Naive thymus-derived CD4-positive, alpha-beta T cell (primary cell): ENCODE measurements at places on chromosomes 6 and 20.

DNA sequence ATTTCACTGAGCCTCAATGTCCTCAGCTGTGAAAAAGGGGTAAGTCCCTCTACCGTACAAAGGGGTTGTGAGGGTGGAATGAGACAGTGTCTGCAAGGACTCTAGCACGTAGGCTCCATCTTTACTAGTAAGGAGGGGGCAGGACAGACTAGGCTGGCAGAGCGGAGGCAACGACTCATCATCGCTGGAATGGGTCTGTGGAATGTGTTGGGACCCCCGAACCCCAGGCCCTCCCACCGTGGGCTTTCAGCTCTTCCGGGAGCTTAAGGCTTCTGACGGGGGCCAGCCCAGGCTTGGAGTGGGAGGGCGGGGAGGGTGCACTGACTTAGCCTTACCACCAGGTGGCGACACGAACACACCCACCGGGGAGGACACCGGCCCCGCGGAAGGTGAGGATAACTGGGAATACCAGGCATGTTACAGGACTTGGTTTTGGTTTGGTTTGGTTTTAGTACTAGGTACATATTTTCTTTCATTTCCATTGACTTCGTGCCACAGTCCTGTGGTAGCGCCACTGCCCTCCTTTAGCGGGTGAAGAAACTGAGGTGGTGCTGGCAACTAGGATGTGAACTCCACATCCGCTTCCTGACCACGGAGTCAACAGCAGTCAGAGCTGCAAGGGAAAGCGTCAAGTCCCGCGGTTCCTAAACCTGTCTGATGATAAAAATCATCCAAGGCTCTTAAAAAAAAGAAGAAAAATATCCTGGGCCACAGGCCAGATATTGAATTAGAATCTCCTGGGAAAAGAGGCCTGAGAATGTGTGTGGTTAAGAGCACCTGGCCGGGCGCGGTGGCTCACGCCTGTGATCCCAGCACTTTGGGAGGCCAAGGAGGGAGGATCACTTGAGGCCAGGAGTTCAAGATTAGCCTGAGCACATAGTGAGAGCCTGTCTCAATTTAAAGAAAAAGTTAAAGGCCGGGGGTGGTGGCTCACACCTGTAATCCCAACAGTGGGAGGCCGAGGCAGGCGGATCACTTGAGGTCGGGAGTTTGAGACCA lies 10.3 kb upstream of the TULP1 start:
- H3K27ac ChIP-seq, result peak overlapping the region; percentile 53
- peaks cover 9% of the 10 kb centered on the region for H3K4me1 ChIP-seq
- DNase-seq, result peak; percentile 72
- no peak overlapping the region for H3K4me3 ChIP-seq
- H3K36me3 ChIP-seq, result no peaks in the 10 kb centered on the region

DNA sequence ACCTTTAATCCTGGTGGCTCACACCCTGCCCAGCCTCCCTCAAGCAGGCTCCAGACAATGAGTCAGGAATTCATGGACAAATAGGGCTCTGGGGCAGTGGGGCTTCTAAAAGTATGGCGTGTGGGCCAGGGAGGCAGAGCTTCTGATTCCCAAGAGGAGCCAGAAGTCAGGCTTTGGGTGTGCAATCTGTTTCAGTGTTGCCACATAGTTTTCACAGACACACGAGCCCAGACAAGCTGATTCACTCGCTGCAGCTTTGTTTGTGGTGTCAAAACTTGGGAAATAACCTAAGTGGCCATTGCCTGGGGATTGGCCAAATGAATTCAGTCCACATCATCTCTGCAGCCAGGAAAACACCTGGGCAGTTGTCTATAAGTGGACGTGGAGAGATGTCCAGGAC lies 9.2 kb downstream of the PEDS1 start:
- peaks cover 24% of the 10 kb centered on the region for H3K4me1 ChIP-seq
- DNase-seq, result no peak
- no peaks in the 10 kb centered on the region for H3K27me3 ChIP-seq
- no peak overlapping the region for H3K27ac ChIP-seq

DNA sequence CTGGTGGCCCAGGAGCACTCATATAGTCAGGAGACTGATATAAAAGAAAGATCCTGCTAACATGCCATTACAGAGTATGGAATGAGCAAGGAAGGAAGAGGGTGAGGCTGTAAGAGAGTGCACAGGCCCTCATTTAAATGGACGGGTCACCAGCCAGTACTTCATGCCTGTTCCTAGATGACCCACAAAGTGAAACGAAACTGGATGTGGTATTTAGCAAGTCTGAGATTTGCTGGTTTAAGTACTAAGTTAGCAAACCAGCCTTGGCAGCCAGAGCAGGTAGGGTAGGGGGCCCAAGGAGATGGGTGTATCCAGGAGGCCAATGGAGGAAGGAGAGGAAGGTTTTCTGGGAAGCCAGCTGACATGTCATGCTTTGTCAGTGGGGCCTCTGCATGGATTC lies 15.9 kb downstream of the NT5E start:
- peaks cover 9% of the 10 kb centered on the region for H3K4me1 ChIP-seq
- H3K27me3 ChIP-seq, result no peaks in the 10 kb centered on the region
- DNase-seq, result no peak

- no peak overlapping the region for H3K4me3 ChIP-seq
- no peaks in the 10 kb centered on the region for H3K36me3 ChIP-seq
- H3K27me3 ChIP-seq, result no peaks in the 10 kb centered on the region
- DNase-seq, result no peak
- no peak overlapping the region for H3K27ac ChIP-seq
Observed at GRCh38 chr6:17962436-17963031, 24.9 kb downstream of the KIF13A start.

DNA sequence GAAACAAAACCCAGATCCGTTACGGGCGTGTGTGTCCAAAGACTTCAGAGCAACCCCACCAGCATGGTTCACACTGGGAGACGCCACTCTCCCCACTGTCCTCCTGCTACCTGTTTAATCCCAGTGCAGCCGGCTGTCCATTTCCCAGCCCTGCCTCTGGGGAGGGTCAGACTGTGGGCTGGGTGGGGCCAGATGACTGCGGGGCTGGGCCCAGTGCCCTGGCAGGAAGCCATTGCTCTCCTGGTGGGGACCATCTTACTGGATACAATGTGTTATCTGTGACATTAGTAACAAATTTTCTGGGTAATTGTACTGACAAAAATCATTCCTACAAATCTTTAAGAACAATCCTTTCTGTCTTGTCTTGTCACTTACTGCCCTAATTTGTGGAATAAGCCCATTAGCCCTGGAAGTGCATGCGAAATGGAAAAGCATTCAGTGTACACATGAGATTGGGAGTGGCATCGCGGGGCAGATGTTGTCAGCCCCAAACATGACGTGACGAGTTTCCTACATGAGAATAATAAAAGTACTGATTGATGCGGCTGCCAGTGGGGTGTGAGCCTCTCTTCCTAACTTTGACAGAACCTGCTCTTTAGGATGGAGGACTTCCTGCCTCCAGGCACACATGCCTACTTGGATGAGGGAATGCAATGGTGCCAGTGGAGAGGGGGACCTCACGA lies 37.9 kb upstream of the PCMTD2 start:
- no peak overlapping the region for H3K4me3 ChIP-seq
- no peaks in the 10 kb centered on the region for H3K4me1 ChIP-seq
- H3K27ac ChIP-seq, result no peak overlapping the region
